ENCODE measurements at places on chromosomes 16 and 17.

GRCh38 chr17:6668727-6669425, 17.3 kb downstream of the C17orf100 start:
- DNase-seq, result no peak

DNA sequence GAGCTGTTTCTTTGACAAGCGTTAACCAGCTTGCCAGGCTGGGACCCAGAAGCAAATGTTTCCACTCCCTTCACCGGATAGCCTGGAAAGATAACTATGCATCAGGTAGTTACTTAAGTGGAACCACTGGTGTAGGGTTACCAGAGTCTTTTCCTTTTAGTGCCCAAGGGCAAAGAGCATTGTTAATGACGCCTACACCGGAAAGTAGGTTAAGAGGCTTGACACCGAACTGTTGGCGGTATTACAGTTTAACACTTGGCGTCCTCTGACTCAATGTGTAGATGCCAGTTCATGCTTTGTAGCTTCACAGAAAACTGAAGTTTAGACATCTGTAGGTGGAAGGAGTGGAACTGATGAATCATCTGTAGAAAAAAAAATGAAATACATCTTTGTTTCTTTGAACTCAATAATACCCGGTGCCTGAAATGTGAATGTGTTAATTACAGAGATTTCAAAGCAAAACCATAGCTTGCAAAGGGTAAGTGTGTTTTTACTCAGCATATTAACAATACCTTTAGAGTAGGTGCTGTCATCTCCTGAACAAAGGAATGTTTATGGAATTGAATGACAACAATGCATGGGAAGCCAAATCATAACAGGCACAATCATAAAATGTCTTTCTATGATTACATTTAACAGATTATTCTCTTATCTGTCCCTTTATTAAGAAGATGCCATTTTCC, 426.7 kb upstream of the SALL1 start:
- no peak for DNase-seq

GRCh38 chr16:67897231-67897630, 4.2 kb downstream of the PSKH1 start:
- DNase-seq, result no peak

DNA sequence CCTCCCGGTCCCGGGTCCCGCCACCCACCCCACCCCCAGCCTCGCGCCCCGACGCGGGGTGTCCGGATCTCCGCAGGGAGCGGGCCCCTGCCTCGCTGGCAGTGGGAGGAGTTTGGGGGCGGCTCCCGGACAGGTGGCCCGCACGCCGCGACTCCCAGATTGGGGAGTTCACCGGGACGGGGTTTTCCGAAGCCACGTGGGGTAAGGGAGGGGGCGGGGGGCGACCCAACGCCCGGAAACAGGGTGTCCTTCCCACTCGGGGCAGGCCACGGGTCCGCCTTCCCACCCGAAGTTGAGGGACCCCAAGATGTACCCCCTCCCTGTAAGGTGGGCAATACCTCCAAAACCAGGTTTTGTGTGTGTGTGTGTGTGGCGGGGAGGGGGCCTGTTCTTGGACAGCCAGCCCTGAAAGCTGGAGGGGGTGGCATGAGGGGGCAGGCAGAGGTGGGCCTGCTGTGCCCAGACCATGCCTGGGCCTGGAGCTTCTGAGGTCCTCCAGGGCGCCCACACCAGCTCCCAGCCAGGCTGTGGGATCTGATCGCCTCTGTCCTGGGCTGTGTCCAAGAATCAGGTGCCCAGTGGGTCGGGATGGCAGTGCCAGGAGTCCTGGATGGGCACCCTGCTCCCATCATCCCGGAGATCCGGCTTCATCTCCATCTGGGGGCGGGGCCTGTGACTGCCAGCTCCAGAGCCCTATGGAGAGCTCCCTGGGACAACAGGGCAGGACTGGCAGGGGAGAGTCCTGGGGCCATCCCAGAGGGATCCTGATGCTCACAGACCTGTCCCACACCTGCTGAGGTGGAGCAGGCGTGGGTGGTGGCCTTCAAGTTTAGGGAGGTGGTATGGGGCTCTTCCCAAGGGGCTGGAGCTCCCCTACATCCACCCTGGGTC, 767 bp downstream of the SYNGR2 start:
- no peak for DNase-seq

DNA sequence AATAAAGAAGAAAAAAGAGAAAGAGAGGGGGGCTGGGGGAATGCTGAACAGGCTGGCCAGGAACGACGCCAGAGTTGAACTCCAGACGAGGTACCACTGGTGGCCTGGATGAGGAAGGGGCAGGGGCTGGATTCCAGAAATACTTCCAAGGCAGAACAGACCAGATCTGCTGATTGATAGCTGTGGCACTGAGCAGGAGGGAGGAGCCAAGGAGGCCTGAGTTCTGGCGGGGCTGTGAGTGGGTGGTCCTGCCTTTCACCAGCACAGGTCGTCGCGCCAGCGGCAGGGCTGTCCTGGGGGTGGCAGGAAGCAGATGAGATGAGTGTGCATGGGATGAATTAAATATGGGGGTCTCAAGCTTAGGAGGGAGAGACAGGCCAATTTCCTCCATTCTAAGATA, 5.5 kb downstream of the CCDC42 start:
- DNase-seq, result no peak

- DNase-seq, result no peak
Observed at GRCh38 chr17:17966399-17966798, 5.8 kb downstream of the TOM1L2 start.

GRCh38 chr17:37405955-37406634, 541 bp downstream of the ACACA start:
- DNase-seq, result no peak

- DNase-seq, result no peak
Observed at GRCh38 chr17:62626719-62627218, 701 bp upstream of the MRC2 start.

GRCh38 chr16:22938647-22939046, 124.7 kb downstream of the HS3ST2 start:
- no peak for DNase-seq

DNA sequence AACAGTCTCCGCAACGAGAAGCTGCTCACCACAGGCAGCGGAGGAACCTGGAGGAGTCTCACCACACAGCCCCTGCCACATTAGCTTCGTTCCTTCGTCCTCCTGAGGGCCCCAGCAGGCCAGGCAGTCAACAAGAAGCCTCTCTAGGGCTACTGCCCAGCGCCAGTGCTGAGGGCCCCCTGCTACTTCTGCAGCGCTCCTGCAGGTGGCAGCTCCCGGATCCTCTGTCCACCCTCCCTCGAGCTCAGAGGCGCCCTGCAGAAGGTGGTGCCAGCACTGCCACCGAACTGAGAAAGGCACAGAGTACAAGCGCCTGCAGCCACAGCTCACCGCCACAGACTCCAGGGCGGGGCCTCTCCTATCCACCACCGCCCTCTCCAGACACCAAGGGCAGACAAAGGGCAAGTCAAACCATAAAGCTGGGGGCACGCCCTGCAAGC, 27.3 kb downstream of the KDM8 start:
- DNase-seq, result no peak

- DNase-seq, result no peak
Observed at GRCh38 chr16:68782198-68783174, 45.4 kb downstream of the CDH1 start.

- peak; percentile 12 for DNase-seq
Observed at GRCh38 chr17:48814504-48814903, 2.5 kb downstream of the TTLL6 start.

- no peak for DNase-seq
Observed at GRCh38 chr17:7336240-7337175, at the start of gene ACAP1. Gene ACAP1, plus strand, starts transcription at chr17:7336529. Its CDS starts 206 bp downstream, at chr17:7336735.

DNA sequence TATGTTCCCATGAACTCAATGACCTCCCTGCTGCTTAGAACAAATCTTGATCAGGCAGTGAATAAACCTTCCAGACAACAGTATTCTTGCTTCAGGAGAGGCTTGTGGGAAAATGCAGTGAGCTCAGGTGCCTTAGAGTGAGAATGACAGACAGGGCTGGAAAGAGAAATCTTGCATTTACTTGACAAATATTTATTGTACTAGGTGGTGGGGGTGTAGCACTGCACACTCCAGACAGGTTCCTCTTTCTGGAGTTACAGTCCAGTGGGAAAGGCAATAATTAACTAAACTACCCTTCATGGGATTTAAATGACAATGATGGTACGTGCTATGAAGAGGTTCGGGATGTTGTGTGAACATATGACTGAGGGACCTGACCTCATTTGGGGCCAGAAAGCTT, 182.9 kb downstream of the SHISA9 start:
- no peak for DNase-seq

GRCh38 chr17:14158707-14159106, 78.0 kb downstream of the CDRT15 start:
- DNase-seq, result no peak

GRCh38 chr16:54446639-54447038, 160.1 kb upstream of the IRX3 start:
- DNase-seq, result no peak

- DNase-seq, result no peak
Observed at GRCh38 chr17:4724650-4725049, 6.6 kb upstream of the MED11 start.
